ENCODE measurements at places on chromosomes 11 and 22.

GRCh38 chr11:34346551-34346950 lies 11.3 kb downstream of the ABTB2 start:
- H3K27me3 ChIP-seq: peaks cover 6% of the 10 kb centered on the region
- no peak overlapping the region for H3K27ac ChIP-seq
- no peak for DNase-seq
- H3K4me1 ChIP-seq: peaks cover 2% of the 10 kb centered on the region

GRCh38 chr22:43044290-43044712 lies 29.4 kb upstream of the PACSIN2 start:
- H3K4me1 ChIP-seq: no peaks in the 10 kb centered on the region
- H3K4me3 ChIP-seq: no peak overlapping the region

DNA sequence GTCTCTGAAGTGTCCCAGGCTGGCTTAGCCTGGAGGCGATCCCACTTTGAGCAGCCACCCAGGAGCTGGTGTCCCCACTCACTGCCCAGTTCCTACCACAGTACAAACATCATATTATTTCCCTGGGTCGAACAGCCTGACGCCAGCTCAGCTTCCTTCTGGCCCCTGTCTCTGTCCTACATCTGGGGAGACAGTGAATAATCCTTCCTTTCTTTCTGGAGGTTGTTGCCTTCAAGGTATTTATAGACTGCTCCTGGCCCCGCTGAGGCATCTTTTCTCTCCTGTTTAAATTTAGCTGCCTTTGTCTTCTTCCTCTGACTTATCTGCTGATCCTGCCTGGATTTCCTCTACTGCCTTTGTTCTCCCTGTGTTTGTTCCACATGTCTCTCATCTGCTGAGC lies 56.8 kb upstream of the LRRC55 start:
- H3K36me3 ChIP-seq: no peaks in the 10 kb centered on the region

- H3K27ac ChIP-seq: no peak overlapping the region
- H3K36me3 ChIP-seq: no peaks in the 10 kb centered on the region
- DNase-seq: no peak
- no peaks in the 10 kb centered on the region for H3K4me1 ChIP-seq
- H3K4me3 ChIP-seq: no peak overlapping the region
- H3K27me3 ChIP-seq: peaks cover 1% of the 10 kb centered on the region
Observed at GRCh38 chr11:88521799-88522201, 184.3 kb upstream of the CTSC start.

GRCh38 chr11:113885897-113886296 lies 10.5 kb upstream of the USP28 start:
- no peaks in the 10 kb centered on the region for H3K27me3 ChIP-seq
- H3K4me3 ChIP-seq: no peak overlapping the region
- DNase-seq: no peak

- peak overlapping the region; percentile 94 for H3K4me3 ChIP-seq
- peak overlapping the region; percentile 94 for H3K27ac ChIP-seq
- peaks cover 54% of the 10 kb centered on the region for H3K4me1 ChIP-seq
- H3K27me3 ChIP-seq: no peaks in the 10 kb centered on the region
- DNase-seq: peak; percentile 29
Observed at GRCh38 chr11:110430267-110431050, 711 bp downstream of the FDX1 start.

DNA sequence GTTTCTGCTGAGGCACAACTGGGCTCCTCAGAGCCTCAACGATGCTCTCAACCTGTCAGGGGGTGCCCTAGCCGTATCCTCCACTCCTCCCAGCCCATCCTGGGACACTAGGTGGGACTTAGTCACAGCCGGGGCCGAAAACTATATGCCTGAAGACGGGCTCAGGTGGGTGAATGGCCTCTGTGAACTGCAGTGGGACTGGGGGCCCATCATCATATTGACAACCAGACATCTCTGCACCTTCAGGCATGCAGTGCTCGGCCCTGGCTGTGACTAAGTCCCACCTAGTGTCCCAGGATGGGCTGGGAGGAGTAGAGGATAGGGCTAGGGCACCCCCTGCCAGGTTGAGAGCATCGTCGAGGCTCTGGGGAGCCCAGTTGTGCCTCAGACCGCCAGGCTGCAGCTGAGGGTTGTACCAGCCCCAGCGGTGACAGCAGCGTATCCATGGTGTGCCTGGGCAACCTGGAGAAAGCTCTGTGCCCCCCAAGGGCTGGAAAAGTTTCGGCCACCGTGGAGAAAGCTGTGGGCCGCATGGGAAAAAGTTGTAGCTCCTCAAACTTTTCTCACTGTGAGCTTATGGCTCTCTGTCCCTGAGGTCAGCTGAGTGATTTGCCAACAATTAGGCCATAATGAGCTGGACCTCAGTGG lies 88.9 kb downstream of the RRM1 start:
- DNase-seq: no peak
- H3K27ac ChIP-seq: no peak overlapping the region
- peaks cover 6% of the 10 kb centered on the region for H3K4me1 ChIP-seq
- H3K27me3 ChIP-seq: peaks cover 12% of the 10 kb centered on the region
- no peaks in the 10 kb centered on the region for H3K36me3 ChIP-seq

DNA sequence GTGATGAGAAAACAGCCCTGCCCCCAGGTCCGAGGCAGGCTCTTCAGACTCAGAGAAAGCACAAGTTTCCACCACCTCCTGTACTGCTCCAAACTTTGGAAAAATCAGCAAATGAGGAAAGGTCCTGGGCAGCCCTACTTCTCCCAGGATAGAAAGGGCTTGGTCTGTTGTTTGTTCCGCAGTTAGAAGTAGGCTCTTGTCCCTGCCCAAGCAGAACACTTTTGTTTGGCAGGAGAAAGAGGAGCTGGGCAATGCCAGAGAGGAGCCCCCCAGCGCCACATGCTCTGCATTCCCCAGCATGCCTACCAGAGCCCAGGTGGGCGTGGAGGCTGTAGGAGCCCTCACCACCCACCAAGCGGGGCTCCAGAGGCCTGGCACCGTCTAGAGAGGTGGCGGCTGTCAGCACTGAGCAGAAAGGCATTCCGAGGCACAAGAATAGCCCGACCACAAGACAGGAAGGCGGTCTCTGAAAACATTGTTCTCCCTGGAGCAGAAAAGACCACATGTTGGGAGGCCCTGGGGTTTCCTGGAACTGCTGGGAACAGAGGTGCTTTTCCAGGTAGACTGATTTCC lies 90.3 kb upstream of the CD82 start:
- no peak overlapping the region for H3K4me3 ChIP-seq
- H3K4me1 ChIP-seq: no peaks in the 10 kb centered on the region
- H3K36me3 ChIP-seq: no peaks in the 10 kb centered on the region

DNA sequence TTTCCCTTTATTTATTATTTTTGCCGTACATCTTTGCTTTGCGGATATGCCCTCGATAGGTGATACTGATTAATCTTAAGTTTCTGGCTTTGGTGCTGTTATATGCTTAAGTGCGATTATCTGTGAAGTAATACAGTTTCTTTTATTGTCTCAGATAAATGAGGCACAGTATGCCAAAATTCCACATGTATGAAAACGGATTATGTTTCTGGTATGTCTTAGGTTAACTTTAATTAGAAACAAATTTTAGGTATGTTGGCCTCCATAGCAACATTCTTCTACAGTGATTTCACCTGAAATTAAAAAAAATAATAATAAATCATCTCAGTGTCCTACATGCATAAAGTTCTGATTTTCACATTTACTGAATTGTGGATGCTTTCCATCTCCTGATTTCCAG lies 119.2 kb downstream of the ARHGAP42 start:
- DNase-seq: no peak
- H3K27me3 ChIP-seq: no peaks in the 10 kb centered on the region
- no peaks in the 10 kb centered on the region for H3K36me3 ChIP-seq
- no peak overlapping the region for H3K27ac ChIP-seq
- no peaks in the 10 kb centered on the region for H3K4me1 ChIP-seq

GRCh38 chr22:48365386-48365785 lies 1462.3 kb downstream of the BRD1 start:
- H3K4me1 ChIP-seq: no peaks in the 10 kb centered on the region
- no peaks in the 10 kb centered on the region for H3K36me3 ChIP-seq
- H3K27ac ChIP-seq: no peak overlapping the region
- no peak for DNase-seq
- H3K4me3 ChIP-seq: no peak overlapping the region
- no peaks in the 10 kb centered on the region for H3K27me3 ChIP-seq
